ENCODE measurements at places on chromosomes 7 and 10.

DNA sequence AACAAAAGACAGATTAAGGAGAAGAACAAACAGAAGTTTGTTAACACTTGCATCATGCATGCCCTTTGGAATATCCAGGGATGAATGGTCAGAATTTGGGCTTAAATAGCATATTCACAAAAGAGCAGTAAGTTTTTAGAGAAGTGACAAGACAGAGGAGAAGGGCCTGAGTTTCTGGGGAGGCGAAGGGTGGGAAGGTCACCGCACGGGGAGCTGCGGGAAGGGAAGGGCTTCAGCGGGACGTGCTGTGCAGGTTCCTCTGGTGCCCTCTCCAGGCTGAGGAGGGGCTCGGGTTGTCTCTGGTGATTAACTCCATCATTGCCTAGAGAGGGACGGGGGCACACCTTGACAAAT lies 10.4 kb upstream of the ZNF22 start:
- no peak for DNase-seq

DNA sequence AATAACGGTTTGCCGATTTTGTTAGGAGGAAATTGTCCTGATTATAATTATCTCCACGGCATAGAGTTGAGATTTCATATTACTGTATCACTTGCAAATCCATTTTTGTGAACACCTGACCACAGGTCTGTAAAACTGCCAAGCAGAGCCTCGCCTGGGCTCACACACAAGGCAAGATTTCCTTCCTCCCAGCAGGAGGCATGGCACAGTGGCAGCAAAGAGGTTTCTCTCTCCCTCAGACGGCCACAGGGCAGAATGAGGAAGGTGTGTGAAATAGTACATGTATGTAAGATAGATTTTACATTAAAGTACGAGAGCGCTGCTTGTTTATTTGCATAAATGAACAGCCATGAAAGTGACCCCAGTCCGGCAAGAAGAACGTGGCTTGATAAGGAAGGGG lies 130.1 kb downstream of the CELF2 start:
- DNase-seq: no peak

GRCh38 chr10:91238191-91238590 lies 17.7 kb downstream of the PCGF5 start:
- no peak for DNase-seq

GRCh38 chr10:128220021-128220420 lies 93.8 kb upstream of the MKI67 start:
- no peak for DNase-seq

DNA sequence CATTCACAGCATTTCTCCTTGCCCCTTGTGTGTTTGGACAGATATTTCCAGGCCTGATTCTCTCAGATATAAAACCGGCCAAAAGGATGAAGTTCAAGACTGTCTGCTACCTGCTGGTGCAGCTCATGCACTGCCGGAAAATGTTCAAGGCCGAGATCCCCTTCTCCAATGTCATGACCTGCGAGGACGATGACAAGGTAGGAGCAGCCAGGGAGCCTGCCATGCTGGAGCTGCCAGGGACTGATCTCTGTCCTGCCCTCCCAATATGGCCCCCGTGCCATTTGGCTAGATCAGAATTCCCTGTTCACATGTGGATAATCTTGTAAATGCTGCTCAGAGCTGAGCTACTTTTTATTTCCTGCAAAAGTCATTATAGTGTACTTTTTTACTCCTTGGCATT lies 87.8 kb downstream of the ADCY1 start:
- no peak for DNase-seq

DNA sequence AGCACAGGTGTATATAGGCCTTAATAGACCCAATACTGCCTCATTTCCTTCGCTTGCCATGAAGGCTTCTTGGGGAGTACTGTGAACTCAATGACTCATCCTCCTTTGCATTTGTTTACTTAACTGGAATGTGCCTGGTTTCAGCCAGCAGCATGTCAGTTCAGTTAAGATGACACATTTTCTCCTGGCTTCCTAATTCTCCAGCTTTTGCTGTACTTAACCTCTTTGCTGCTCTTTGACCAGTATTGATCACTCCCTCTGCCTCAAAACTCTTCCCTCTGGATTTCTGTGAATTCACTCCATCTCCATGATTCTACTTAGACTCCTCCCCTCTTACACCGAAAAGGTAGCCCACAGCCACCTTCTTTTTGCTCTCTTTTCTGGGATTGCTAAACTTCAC lies 135.7 kb downstream of the MAGI2 start:
- no peak for DNase-seq

- DNase-seq: no peak
These were observed 308.4 kb downstream of the SKIDA1 start for GRCh38 chr10:21217107-21217506.

GRCh38 chr10:23060918-23061317 lies 34.5 kb upstream of the MSRB2 start:
- DNase-seq: no peak

DNA sequence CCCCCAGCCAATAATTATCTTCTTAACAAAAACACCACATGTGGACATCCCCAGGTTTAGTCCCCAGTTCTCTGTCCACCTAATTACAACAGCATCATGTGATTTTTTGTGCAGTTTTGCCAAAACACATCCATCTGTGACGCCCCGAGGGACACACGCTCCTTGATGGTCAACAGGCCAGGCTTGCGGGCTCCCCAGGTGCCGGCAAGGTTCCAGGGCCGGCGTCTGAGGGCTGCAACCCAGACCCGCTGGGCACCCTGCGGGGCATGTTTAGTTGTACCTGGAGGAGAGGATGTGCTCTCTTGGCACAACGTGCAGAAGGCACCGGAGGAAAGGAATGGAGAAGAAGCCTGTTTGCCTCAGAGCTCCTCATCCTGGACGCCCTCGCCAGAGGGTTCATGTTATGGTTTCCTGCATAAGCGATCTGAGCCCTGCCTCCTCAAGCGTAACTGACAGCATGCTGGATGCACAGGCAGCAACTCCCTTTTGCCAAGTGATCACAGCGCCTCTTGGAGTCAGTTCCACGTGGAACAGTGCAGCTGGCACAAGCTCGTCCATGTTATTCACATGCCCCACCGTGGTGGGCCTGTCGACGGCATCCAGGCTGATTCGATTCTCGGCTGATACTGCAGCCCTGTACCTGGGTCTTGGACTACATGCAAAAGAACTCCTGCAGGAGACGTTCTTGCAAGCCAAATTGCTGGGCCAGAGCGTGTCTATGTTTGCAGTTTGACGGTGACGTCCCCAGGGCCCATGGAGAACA lies 41.6 kb downstream of the JAKMIP3 start:
- DNase-seq: no peak

GRCh38 chr10:26486990-26487850 lies 49.1 kb downstream of the APBB1IP start:
- no peak for DNase-seq

DNA sequence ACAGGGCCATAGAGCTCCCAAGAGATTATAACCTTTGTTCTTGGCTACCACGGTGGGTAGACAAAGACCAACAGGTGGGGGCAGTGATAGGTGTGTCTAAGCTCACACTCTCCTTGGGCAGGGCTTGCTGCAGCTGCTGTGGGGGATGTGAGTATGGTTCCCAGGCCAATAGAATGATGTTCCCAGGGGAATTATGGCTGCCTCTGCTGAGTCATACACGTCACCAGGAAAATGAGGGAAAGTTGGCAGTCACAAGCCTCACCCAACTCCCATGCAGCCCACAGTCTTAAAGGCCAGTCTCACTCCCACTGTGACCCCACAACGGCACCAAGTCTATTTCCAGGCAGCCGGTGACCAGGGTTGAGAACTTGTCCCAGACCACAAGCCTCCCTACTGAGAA lies 453.4 kb upstream of the PODXL start:
- DNase-seq: no peak

DNA sequence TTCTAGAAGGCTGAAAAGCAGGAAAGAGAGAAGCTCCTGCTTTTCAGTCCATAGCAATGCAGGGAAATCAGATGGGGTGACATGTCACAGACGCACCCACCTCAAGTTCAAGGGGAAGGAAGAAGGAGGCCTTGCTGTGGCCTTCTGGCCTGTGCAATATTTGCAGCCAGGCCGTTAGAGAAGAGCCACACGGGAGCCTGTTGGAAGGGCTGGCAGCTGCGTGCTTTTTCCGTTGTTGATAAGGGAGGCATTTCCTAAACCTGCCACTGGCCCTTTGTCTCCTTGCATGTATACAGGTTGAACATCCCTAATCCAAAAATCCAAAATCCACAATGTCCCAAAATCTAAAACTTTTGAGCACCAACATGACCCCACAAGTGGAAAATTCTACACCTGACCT lies 492.5 kb upstream of the ZMIZ1 start:
- DNase-seq: no peak

DNA sequence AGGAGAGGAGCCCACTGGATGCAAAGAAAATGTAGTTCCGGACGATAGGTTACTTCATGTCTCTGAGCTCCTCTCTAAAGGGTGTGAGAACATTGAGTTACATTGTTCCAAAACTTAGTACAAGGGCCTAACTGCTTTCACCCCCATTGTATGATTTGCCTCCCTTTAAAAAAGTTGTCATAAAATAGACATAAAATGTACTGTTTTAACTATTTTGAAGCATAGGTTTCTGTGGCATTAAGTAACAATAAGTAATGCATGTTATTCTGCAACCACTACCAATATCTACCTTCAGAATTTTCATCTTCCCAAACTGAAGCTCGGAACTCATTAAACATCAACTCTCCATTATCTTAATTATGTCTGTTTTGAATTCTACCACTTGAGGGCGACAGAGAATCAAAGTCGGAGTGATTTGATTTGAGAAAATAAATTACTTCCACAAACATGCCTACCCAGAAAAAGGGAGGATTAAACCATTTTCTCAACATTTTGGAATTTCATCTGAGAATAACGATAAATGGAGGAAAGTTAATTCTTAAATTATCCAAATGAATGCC lies 2.7 kb downstream of the IGFBP1 start:
- DNase-seq: no peak

DNA sequence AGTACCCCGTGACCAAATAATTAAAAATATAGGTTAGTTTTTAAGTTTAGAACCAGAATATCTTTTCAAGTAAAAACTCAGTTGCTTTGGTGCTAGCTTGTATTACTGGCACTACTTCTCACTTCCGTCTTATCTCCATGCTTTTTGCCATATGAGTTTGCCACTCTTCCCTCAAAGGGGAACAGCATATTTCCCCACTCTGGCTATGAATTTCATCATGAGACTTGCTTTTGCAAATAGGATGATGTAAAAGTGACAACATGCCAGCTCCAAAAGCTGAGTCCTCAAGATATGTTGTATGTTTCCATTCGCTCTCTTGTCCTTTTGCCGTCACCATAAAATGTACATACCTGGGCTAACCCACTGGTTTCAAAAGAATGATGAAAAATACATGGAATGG lies 178.1 kb upstream of the SEMA3A start:
- no peak for DNase-seq

DNA sequence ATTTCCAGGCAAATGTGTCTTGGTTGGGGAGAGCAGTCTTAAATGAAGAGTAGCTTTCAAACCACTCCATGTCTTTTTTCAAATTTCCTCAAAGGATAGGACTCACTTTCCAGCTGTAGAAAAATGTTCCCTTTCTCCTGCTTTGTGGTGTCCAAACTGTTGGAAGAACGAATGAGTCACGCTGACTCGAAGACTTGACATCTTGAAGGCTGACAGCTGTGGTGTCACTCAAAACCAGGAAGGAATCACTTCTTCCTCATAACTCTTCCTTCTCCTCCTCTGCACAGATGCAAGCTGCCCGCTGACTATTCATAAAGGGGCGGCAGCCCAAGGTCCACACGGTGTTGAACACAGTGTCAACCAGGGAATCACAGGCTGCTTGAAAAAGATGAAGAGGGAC lies 19.2 kb downstream of the PLA2G12B start:
- no peak for DNase-seq

GRCh38 chr7:3076163-3076562 lies 32.5 kb upstream of the CARD11 start:
- no peak for DNase-seq

DNA sequence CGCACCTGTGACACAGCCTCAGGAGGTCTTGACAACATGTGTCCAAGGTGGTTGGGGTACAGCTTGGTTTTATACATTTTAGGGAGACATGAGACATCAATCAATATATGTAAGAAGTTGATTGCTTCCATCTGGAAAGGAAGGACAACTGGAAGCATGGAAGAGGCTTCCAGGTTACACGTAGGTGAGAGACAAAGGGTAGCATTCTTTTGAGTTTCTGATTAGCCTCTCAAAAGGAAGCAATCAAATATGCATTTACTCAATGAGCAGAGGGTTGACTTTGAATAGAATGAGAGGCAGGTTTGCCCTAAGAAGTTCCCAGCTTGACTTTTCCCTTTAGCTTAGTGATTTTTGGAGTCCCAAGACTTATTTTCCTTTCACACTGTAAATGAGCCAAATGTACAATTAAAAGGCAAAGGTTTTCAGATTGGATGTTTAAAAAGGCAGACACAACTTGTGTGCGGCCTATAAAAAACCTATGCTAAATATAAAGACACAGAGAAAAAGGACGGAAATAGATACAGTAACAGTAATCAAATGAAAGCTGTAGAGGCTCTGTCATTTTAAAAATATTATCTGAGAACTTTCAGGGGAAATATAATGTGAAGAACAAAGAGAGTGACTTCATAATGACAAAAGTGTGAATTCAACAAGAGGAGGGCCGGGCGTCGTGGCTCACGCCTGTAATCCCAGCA lies 65.7 kb upstream of the LANCL2 start:
- DNase-seq: no peak

Measured in NCI-H1436 treated with DMSO at 0.1 percent for 48 hours (cell line).